ENCODE measurements at places on chromosomes 11 and 22.

GRCh38 chr22:23221351-23221804 lies 41.1 kb downstream of the BCR start:
- DNase-seq = no peak

DNA sequence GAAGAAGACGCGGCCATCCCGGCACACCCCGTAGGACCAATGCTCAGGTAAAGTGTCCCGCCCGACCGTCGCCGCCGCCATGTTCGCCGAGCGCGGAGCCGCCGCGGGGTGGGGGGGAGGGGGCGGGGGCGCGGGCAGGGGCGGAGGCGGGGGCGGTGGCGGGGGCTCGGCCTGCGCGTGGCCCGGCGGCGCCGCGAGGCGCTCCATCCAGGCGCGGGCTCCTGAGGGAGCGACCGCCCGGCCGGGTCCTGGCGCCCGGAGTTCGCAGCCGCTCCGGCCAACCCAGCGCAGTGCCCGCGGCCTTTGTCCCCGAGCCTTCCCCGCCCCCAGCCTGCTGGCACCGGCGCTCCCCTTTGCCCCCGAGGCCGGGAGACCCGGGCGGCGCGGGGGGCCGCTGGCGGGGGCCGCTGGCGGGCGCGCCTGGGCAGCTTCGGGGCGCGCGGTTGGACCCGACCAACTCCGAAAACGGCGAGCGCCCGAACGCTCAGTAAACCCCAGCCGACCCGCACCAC lies at the start of gene PLEKHA7:
Gene PLEKHA7 (minus strand): TSS at position 94 of the 512 bp plus-strand sequence. CDS start 13 bp downstream, at position 81.
- DNase-seq = no peak

- DNase-seq = peak; percentile 84
These were observed 33.5 kb upstream of the TXNRD2 start for GRCh38 chr22:19974935-19975706.

GRCh38 chr22:35743326-35743860 lies 25.7 kb downstream of the APOL5 start:
- no peak for DNase-seq

- DNase-seq = no peak
These were observed 113.2 kb downstream of the TMEM135 start for GRCh38 chr11:87150936-87151335.

GRCh38 chr11:86447763-86448480 lies 73.2 kb downstream of the CCDC81 start:
- DNase-seq = no peak

DNA sequence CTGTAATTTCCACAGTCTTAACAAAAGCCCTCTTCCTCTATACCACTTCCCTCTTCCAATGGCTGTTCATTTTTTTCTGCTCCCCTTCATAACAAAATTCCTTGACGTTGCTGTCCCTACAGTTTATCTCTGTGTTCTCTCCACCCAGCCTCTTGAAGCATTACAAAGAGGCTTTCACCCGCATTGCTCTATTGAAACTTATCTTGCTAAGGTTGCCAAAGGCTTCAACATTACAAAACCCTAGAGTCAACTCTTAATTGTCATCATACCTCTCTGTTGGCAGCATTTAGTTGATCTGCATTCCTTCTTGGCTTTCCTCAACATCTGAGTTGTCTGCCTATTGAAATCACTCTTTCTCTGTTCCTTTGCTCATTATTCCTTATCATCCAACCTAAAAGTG lies 1055.7 kb downstream of the JRKL start:
- DNase-seq = no peak

DNA sequence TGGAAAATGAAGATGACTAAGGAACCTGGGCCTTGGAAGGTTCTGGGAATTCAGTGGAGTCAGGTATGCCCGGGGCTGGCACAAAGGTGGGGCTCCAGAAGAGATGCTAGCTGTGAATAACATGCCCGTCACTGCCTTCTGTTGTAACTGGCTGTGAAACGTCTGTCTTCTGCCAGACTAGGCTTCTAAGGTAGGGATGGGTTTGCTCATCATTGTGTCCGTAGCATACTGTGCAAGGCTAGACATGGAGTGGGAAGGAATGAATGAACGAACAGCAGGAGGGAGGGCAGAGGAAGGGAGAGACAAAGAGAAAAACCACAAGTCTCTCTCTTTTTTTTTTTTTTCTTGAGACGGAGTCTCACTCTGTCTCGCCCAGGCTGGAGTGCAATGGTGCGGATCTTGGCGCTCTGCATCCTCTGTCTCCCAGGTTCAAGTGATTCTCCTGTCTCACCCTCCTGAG lies 327.4 kb downstream of the MN1 start:
- DNase-seq = no peak

- no peak for DNase-seq
These were observed 56.9 kb upstream of the EIF3M start for GRCh38 chr11:32526760-32527159.

DNA sequence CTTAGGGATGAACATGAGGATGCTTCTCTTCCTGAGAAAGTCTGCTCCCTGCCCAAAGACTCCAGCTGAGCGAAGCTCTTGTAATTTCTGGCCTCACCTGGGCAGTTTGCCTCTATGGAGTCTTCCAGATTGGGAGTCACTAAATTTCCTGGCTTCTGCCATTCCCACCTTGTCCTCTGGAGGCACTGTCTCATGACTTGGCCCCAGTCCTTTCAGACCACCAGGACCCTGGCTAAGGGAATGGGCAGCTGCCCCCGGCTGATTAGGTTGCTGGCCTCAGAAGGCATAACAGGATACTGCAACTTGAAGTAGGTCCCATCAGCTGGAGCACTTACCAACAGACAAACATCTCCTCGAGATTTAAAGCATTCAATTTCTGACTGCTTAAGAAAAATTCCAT lies 128.1 kb upstream of the SPON1 start:
- DNase-seq = peak; percentile 9
